ENCODE measurements at places on chromosomes 11 and 22. TPM values are rescaled to one million over a fixed set of nuclear protein-coding genes. Genes with fewer than 3 reads are reported as not detected.

GRCh38 chr22:49294656-49295464 lies 532.8 kb downstream of the BRD1 start:
- H3K4me1 ChIP-seq, result no peaks in the 10 kb centered on the region

- H3K27ac ChIP-seq, result no peak overlapping the region
- peaks cover 40% of the 10 kb centered on the region for H3K36me3 ChIP-seq
- no peak overlapping the region for H3K4me3 ChIP-seq
- H3K4me1 ChIP-seq, result no peaks in the 10 kb centered on the region
Observed at GRCh38 chr22:29351042-29351441, 35.5 kb upstream of the RASL10A start.

GRCh38 chr11:74311352-74311926 lies at the start of gene P4HA3:
TSS of gene P4HA3 (minus strand) at chr11:74311640. CDS start at chr11:74311611, 29 bp downstream.
- DNase-seq, result peak; percentile 54
- H3K4me3 ChIP-seq, result peak within 1 kb of the TSS; percentile 64
- H3K4me1 ChIP-seq, result peaks cover 9% of the 10 kb centered on the region
- peaks cover 37% of the 10 kb centered on the region for H3K27me3 ChIP-seq

DNA sequence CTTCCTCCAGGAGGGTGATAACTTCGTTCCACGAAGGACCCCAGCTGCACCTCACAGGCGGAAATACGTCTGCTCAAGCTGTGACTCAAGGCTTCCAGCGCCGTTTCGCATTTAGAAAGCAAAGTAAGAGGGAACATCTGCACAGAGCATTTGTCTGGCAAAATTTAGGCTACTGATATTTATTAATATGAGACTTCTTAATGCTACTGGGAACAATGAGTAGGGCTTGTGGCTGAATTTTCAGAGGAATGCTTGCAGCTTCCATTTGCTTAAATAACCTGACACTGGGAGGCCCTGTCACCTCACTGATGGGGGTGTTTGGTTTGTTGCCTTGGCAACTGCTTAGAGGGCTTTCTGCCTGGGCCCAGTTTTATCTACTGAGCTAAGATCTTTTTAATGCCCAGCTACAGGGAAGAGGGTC lies 14.7 kb upstream of the ST14 start:
- no peaks in the 10 kb centered on the region for H3K36me3 ChIP-seq
- no peak overlapping the region for H3K4me3 ChIP-seq
- DNase-seq, result no peak
- peaks cover 9% of the 10 kb centered on the region for H3K4me1 ChIP-seq
- no peaks in the 10 kb centered on the region for H3K27me3 ChIP-seq
- H3K27ac ChIP-seq, result no peak overlapping the region

GRCh38 chr22:33600113-33600512 lies 320.2 kb downstream of the LARGE1 start:
- no peaks in the 10 kb centered on the region for H3K27me3 ChIP-seq
- no peak overlapping the region for H3K4me3 ChIP-seq
- no peak for DNase-seq
- no peaks in the 10 kb centered on the region for H3K36me3 ChIP-seq

- no peak overlapping the region for H3K4me3 ChIP-seq
- peaks cover 1% of the 10 kb centered on the region for H3K36me3 ChIP-seq
- no peak overlapping the region for H3K27ac ChIP-seq
Observed at GRCh38 chr11:69241075-69241740, 52.7 kb upstream of the MYEOV start.

- peaks cover 9% of the 10 kb centered on the region for H3K27me3 ChIP-seq
- H3K4me1 ChIP-seq, result no peaks in the 10 kb centered on the region
- H3K36me3 ChIP-seq, result no peaks in the 10 kb centered on the region
- no peak for DNase-seq
- H3K4me3 ChIP-seq, result no peak overlapping the region
Observed at GRCh38 chr11:31246451-31247165, 122.9 kb downstream of the DCDC1 start.

DNA sequence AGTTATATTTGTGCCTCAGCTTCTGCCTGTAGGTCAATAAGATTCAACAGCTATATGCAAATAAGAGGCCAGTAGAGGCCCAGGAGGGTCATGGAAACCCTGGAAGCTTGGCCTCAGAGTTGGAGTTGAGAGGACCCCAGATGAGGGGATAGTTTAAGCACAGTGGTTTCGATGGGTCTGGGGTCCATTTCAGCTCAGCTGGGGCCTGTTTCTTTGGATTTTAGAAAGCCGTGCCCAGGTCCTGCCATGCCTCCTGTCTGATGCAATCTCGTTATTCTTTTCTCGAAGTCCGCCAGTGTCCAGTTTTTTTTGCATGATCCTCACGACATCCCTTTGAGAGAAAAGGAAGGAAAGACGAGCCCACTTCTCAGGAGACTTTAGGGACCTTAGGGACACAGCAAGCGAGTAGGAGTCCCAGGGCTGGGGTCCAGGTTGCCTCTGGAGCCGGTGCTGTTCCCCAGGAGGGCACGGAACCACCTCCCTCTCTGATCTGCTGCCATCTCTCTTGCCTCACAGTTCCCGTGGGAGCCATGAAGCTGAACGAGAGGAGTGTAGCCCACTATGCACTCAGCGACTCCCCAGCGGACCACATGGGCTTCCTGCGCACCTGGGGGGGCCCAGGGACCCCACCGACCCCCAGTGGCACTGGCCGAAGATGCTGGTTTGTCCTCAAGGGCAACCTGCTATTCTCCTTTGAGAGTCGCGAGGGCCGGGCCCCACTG lies 2.6 kb upstream of the SMDT1 start:
- DNase-seq, result no peak
- H3K4me1 ChIP-seq, result peaks cover 40% of the 10 kb centered on the region
- peaks cover 7% of the 10 kb centered on the region for H3K36me3 ChIP-seq
- H3K4me3 ChIP-seq, result no peak overlapping the region
- no peaks in the 10 kb centered on the region for H3K27me3 ChIP-seq

DNA sequence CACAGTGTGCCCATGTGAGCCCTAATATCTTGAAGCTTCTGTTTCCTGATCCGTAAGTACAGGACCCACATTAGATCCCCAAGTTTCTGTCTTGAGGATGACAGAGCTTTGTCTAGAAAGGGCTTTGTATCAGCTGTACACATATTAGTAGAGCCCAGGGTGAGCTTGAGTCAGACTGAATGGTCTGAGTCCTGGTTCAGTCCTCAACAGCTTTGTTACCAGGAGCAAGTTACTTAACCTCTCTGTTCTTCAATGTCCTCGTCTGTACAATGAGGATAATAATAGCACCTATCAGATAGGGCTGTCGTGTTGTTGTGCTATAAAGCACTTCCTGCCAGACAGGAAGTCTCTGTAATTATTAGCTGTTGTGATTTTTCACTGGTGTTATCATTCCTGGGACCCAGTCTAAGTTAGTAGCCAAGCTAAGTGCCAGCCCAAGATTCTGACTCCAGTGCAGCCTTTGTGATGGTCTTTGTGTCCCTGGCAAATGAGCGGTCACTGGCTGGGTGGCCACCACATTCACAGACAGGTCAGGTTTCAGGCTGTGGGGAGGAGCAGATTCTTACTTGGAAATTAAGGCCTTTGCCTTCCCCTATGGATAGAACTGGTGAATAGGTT lies 6.8 kb downstream of the TOM1 start:
- H3K27ac ChIP-seq, result peak overlapping the region; percentile 72
- peaks cover 76% of the 10 kb centered on the region for H3K4me1 ChIP-seq
- no peak for DNase-seq
- peaks cover 8% of the 10 kb centered on the region for H3K36me3 ChIP-seq
- no peaks in the 10 kb centered on the region for H3K27me3 ChIP-seq
- H3K4me3 ChIP-seq, result no peak overlapping the region

DNA sequence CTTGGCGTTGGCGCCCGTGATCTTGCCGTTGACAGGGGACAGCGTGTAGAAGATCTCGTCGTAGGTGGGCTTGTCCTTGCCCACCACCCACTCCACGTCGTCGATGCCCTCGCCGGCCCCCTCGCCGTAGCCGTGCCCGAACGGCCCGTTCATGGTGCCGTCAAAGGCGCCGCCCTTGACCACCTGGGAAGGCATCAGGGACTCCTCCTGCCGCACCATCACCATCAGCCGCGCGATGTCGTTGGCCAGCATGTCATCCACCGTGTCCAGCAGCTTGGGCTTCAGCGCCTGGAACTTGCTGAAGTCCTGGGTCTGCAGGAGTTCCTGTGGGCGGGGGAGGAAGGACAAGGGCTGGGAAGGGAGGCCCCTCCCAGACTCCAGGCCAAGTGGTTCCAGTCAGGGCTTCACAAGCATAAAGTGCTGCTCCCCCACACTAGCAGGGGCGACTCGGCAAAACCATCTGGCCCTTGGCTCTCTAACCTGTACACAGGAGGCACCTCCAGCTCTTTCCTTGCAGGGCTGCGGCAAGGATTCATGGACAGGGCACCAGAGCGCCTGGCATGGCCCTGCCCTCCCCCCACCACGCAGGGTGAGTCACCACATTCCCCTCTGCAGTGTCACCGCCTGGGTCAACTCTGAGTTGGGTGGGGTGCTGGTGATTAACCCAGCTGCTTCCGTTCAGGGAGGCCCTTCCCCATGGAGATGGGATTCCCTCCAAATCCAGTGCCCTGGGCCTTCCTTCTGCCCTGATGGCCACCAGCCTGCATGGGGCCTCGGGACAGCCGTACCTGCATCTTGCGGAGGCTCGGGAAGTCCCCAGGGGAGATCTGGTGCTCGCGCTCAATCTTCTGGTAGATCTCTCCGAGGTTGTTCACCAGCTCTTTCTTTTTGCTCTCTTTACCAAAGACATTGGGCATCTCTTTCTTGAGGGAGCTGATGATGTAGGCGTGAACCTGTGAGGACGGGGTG lies 10.4 kb upstream of the CDC42BPG start:
- H3K4me3 ChIP-seq, result no peak overlapping the region
- DNase-seq, result no peak
- H3K27ac ChIP-seq, result peak overlapping the region; percentile 72
- H3K27me3 ChIP-seq, result no peaks in the 10 kb centered on the region
- H3K4me1 ChIP-seq, result peaks cover 91% of the 10 kb centered on the region
- H3K36me3 ChIP-seq, result peaks cover 68% of the 10 kb centered on the region

- H3K27me3 ChIP-seq, result no peaks in the 10 kb centered on the region
- H3K4me3 ChIP-seq, result no peak overlapping the region
- H3K36me3 ChIP-seq, result no peaks in the 10 kb centered on the region
- DNase-seq, result no peak
Observed at GRCh38 chr11:130636722-130637464, 188.4 kb downstream of the ADAMTS15 start.

GRCh38 chr22:17842386-17842785 lies 68.1 kb upstream of the BID start:
- no peak overlapping the region for H3K4me3 ChIP-seq
- no peaks in the 10 kb centered on the region for H3K36me3 ChIP-seq
- peak overlapping the region; percentile 31 for H3K27ac ChIP-seq
- peaks cover 7% of the 10 kb centered on the region for H3K4me1 ChIP-seq
- H3K27me3 ChIP-seq, result no peaks in the 10 kb centered on the region

Gene E2F8
- total RNA-seq, result 53.3 TPM

Gene KLHL35
- total RNA-seq, result 1.3 TPM

Gene OR5AR1
- not detected for total RNA-seq

Gene A4GALT
- 0.35 TPM for total RNA-seq

Gene OR5P2
- total RNA-seq, result not detected

Gene FAM111B
- total RNA-seq, result 95.8 TPM

Gene B3GAT1
- 1.6 TPM for total RNA-seq

Gene ESAM
- 0.19 TPM for total RNA-seq

Gene UBQLN3
- not detected for total RNA-seq

Gene BARX2
- total RNA-seq, result not detected

Gene SLC25A1
- 49.2 TPM for total RNA-seq

Gene LMNTD2
- 3.4 TPM for total RNA-seq
